ENCODE measurements at places on chromosomes 7 and 10. TPM values are rescaled to one million over a fixed set of nuclear protein-coding genes. Genes with fewer than 3 reads are reported as not detected.

The FZD1 gene
- 14.3 TPM for total RNA-seq

GRCh38 chr7:30896783-30897637 lies 14.6 kb upstream of the AQP1 start:
- no peak overlapping the region for H3K27ac ChIP-seq
- no peak for DNase-seq
- H3K36me3 ChIP-seq, result no peaks in the 10 kb centered on the region
- peak overlapping the region; percentile 17 for H3K4me3 ChIP-seq
- no peaks in the 10 kb centered on the region for H3K27me3 ChIP-seq

- no peak overlapping the region for H3K27ac ChIP-seq
- no peaks in the 10 kb centered on the region for H3K27me3 ChIP-seq
- peaks cover 27% of the 10 kb centered on the region for H3K4me1 ChIP-seq
- no peak overlapping the region for H3K4me3 ChIP-seq
- no peak for DNase-seq
Measured at GRCh38 chr7:155948423-155948822, 136.2 kb upstream of the SHH start.

GRCh38 chr10:51002469-51002868 lies 71.8 kb upstream of the PRKG1 start:
- no peak overlapping the region for H3K4me3 ChIP-seq
- H3K4me1 ChIP-seq, result no peaks in the 10 kb centered on the region
- DNase-seq, result no peak
- no peak overlapping the region for H3K27ac ChIP-seq
- peaks cover 9% of the 10 kb centered on the region for H3K27me3 ChIP-seq

GRCh38 chr7:69868921-69869320 lies 270.6 kb downstream of the AUTS2 start:
- peaks cover 6% of the 10 kb centered on the region for H3K4me1 ChIP-seq
- no peak overlapping the region for H3K4me3 ChIP-seq
- H3K27me3 ChIP-seq, result no peaks in the 10 kb centered on the region
- no peak for DNase-seq

Measured in adrenal gland (tissue), 19 donors.